ENCODE measurements at places on chromosomes 11 and 22.
A peak's percentile ranks its signal among the peaks of the same experiment; 100 is the strongest.

GRCh38 chr22:30826670-30827355 lies 132.1 kb downstream of the OSBP2 start:
- DNase-seq = no peak

DNA sequence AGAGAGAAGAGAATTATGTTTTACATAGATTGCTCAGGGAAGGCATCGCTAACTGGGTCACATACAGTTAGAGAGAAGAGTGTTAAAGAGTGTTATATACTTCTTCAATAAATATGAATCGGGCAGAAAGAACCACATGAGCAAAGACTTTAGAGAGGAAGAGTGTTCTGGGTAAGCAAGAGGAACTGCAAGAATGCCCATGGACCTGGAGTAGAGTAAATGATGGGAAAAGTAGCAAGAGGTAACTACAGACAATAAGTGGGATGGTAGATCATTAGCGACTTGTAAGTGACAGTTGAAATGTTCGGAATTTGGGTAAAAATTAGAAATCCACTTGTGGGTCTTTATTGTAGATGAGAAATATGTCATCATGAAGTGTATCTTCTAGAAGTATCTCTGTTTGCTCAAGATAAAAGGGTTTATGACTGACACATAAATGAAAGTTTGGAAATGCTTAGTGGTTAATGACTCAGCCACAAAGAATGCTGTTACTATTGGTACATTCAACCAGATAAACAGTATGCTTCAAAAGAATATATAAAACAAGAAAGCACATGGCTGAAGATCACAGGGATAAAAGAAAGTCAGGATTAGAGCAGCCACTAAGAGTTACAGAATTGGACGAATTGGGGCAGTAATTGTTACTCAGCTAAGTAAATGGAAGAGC lies 229.3 kb downstream of the CASP12 start:
- DNase-seq = peak; percentile 82

- no peak for DNase-seq
These were observed 61.1 kb downstream of the CACNA1I start for GRCh38 chr22:39631381-39632286.

GRCh38 chr22:41367680-41368542 lies 13.8 kb upstream of the TEF start:
- peak; percentile 26 for DNase-seq

Measured in fibroblast of skin of scalp (primary cell).